ENCODE measurements at places on chromosomes 16 and 17. TPM values are rescaled to one million over a fixed set of nuclear protein-coding genes. Genes with fewer than 3 reads are reported as not detected.

- DNase-seq: no peak
- no peak overlapping the region for H3K4me3 ChIP-seq
- no peaks in the 10 kb centered on the region for H3K27me3 ChIP-seq
- H3K27ac ChIP-seq: no peak overlapping the region
These were observed 65.4 kb upstream of the GNAO1 start for GRCh38 chr16:56125922-56126321.

YPEL2 gene
- total RNA-seq: 6.6 TPM

FSCN2 gene
- total RNA-seq: 3.9 TPM

GPRC5B gene
- total RNA-seq: 45.0 TPM

DNA sequence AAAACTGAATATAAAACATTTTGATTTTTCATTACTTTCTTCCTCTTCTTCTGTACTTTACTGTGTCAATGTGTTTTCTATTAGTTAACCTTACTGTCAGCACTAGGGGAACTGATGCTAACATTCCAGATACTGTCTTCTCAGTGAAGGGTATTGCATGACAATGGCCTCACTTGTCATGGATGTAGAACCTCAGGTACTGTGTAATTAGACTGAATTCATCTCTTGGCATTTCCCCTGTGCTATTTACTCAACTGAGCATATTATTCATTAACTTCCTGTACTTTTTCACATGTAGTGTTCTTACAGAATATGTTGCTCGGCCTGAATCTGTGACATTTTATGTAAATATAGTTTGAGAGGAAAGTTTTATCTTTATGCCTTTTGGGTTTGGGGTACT is 237.0 kb downstream of the CA10 start:
- H3K27me3 ChIP-seq: no peaks in the 10 kb centered on the region
- no peak for DNase-seq
- H3K27ac ChIP-seq: no peak overlapping the region
- no peaks in the 10 kb centered on the region for H3K4me1 ChIP-seq
- H3K36me3 ChIP-seq: no peaks in the 10 kb centered on the region
- H3K4me3 ChIP-seq: no peak overlapping the region

MSLN gene
- 50.1 TPM for total RNA-seq

CPD gene
- total RNA-seq: 28.6 TPM

CYTH1 gene
- 23.9 TPM for total RNA-seq

DNA sequence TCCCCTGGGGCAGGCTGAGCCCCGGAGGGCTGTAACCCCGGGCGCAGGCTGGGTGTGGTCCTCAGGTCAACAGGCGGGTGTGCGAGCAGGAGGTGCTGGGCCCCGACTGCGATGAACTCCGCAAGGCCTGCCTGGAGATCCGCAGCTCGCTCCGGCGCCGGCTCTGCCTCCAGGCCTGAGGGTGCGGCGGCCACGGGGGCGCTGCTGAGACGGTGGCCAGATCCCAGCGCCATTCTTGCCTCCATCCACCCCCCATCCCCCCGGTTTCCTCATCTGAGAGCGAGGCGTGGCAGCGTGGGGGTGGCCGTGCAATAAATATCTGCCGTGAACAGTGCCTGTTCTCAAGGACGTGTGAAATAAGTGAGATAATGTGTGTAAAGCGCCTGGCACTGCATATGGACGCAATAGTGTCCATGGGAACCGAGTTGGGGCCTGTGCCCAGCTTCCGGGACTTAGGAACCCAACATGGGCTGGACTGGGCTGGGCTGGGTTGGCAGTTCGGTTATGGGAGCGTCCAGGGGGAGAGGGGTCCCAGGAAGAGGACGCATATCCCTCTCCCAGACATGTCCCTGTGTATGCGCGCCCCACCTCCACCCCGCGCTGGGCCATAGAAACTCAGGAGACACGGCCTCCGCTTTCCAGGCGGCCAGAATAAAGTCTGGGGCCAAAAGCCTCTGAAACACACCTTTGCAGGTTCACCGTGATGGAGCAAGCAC is 15.0 kb downstream of the ZNF213 start:
- H3K36me3 ChIP-seq: no peaks in the 10 kb centered on the region
- H3K27ac ChIP-seq: peak overlapping the region; percentile 43
- DNase-seq: peak; percentile 74
- H3K4me3 ChIP-seq: peak overlapping the region; percentile 58
- H3K4me1 ChIP-seq: peaks cover 4% of the 10 kb centered on the region

GRCh38 chr17:81150377-81151077 is 14.8 kb upstream of the PVALEF start:
- no peaks in the 10 kb centered on the region for H3K27me3 ChIP-seq
- H3K27ac ChIP-seq: no peak overlapping the region
- no peaks in the 10 kb centered on the region for H3K4me1 ChIP-seq
- no peak for DNase-seq

DNA sequence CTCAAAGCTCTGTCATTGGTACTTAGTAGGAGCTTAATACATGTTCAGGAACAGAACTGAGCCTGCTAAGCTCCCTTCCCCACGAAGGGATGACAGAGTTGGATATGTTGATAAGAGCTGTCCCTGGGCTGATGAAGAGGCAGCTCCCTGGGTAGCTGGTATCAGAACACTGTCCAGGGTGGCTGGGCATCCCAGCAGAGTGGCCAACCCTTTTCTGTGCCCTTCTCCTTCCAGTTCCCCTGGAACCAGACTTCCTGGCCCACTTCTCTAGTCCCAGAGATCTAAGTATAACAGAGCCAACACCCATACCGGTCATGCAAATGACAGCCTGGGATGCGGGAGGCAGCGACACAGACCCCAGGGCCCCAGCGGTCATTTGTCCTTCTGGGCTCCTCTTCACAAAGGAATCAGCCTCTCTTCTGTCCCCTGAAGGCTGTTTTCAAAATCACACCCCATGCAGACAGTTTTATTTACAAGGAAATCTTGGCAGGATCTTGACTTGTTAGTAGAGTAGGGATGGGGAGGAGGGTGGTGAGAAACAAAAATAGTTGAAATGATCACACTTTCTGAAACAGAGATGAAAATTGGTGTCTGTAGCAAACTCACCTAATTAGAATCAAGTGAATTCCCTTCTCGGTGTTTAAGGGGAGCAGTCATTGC is 1.4 kb upstream of the RHBDL3 start:
- DNase-seq: no peak
- no peaks in the 10 kb centered on the region for H3K27me3 ChIP-seq
- peaks cover 6% of the 10 kb centered on the region for H3K4me1 ChIP-seq
- peak overlapping the region; percentile 75 for H3K27ac ChIP-seq

PCTP gene
- total RNA-seq: 16.4 TPM

ACSM3 gene
- 146 TPM for total RNA-seq

GRCh38 chr17:74094651-74095050 is 108.8 kb upstream of the RPL38 start:
- H3K27me3 ChIP-seq: no peaks in the 10 kb centered on the region
- H3K4me1 ChIP-seq: no peaks in the 10 kb centered on the region
- no peak overlapping the region for H3K4me3 ChIP-seq
- H3K27ac ChIP-seq: no peak overlapping the region
- DNase-seq: no peak

GRCh38 chr17:66165537-66166123 is 26.3 kb downstream of the CEP112 start:
- no peak for DNase-seq
- H3K4me3 ChIP-seq: no peak overlapping the region
- no peaks in the 10 kb centered on the region for H3K27me3 ChIP-seq
- no peak overlapping the region for H3K27ac ChIP-seq
- H3K4me1 ChIP-seq: no peaks in the 10 kb centered on the region
- H3K36me3 ChIP-seq: no peaks in the 10 kb centered on the region

GRCh38 chr16:67967183-67967957 is 1.1 kb downstream of the SLC12A4 start:
- peaks cover 13% of the 10 kb centered on the region for H3K4me1 ChIP-seq
- no peaks in the 10 kb centered on the region for H3K36me3 ChIP-seq
- H3K27ac ChIP-seq: peak overlapping the region; percentile 86
- no peaks in the 10 kb centered on the region for H3K27me3 ChIP-seq
- peak overlapping the region; percentile 68 for H3K4me3 ChIP-seq

- H3K36me3 ChIP-seq: no peaks in the 10 kb centered on the region
- H3K27ac ChIP-seq: no peak overlapping the region
- DNase-seq: no peak
- no peaks in the 10 kb centered on the region for H3K27me3 ChIP-seq
These were observed 55.0 kb upstream of the FA2H start for GRCh38 chr16:74829637-74830036.

GRCh38 chr16:15509051-15509592 is 74.7 kb downstream of the BMERB1 start:
- H3K4me1 ChIP-seq: peaks cover 2% of the 10 kb centered on the region
- DNase-seq: no peak
- H3K4me3 ChIP-seq: no peak overlapping the region
- no peak overlapping the region for H3K27ac ChIP-seq

LMF1 gene
- total RNA-seq: 27.9 TPM

DNA sequence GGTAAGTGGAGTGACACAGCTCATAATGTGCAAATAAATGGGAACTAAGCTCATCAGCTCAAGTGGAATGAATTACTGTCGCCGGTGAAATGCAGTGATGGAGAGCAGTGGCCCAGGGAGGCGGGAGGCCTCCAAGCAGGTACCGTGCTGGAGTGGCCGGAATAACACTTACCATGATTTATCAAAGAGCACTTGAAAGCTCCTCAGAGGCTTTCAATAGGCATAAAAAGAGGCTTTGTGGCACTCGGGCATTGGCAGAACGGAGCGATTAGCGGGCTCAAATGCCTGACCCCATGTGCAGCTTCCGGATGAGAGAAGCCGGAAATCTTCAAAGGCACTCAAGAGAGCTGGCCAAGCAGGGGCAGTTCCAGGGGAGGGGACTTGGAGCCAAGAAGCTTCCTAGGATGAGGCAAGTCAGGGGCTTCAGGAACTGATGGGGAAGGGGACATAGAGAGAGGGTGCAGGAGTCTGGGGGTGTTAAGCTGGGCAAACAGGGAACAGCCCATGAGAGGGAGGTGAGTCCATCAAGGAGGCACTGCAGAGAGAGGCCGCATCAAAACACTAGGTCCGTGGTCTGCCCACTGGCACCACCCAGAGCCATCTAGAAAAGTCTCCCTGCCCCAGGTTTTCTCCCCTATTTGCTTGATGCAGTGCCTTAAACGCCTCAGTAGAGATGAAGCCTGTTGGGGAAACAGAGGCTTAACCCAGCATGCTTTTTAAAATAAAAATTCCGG is 144.0 kb upstream of the IRX6 start:
- no peak for DNase-seq
- no peak overlapping the region for H3K4me3 ChIP-seq
- no peaks in the 10 kb centered on the region for H3K27me3 ChIP-seq
- no peaks in the 10 kb centered on the region for H3K36me3 ChIP-seq
- H3K4me1 ChIP-seq: no peaks in the 10 kb centered on the region

KRT33A gene
- not detected for total RNA-seq

DNA sequence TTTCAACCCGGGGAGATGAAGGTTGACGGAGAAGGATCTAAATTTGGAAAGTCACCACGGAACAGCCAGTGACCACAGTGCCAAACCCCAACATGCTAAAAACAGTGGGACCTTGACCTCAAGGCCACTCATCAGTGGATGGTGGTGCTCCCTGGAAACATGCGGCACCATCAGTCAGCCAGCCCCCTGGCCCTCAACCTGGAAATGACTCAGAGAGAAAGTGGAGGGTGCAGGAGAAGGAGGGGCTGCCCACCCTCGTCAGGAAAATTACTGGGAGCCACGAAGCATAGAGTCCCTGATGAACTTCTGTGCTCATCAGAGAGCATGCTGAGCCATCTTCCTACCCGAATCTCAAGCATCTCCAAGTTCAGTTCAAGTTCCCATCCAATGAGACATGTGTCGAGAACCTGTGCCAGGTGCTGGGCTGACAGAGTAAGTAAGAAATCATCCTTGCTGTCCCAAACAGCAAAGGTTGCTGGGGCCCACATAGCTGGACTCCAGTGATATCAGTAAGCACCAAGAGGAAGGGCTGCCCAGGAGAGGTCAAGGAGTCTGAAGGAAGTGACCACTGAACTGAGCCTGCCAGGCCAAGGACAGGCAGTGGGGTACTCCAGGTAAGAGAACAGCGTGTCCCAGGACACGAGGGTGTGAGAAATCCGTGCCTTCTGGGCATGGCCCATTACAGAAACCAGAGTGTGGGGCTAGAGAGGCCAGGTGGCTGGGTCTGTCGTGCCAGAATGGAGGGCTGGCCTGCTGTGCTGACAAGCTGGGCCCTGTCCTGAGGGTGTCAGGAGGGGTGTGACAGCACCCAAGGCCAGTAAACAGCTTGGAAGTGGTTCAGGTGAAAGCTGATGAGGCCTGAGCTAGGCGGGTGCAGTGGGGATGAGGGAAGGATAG is 5.2 kb downstream of the PECAM1 start:
- no peaks in the 10 kb centered on the region for H3K27me3 ChIP-seq
- H3K27ac ChIP-seq: peak overlapping the region; percentile 88
- H3K4me1 ChIP-seq: peaks cover 18% of the 10 kb centered on the region
- no peaks in the 10 kb centered on the region for H3K36me3 ChIP-seq

DNA sequence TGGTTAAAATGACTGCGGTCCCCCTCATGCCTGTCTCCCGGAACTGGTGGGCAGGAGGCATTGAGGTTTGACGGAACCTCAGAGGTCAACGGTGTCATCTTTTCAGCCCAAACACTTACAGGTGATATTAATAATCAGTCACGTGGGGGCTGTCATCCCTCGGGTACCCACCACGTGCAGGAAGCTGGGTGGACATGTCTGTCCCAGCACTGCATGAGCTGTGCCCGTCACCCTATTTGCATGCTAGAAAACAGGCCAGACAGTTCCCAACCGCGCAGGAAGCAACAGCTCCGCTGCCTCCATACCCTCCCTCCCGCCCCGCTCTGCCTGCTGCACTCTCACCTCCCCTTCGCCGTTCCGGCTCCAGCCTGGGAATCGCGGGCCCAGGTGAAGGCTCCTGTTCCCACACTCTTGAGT is 1.4 kb downstream of the SYNGR3 start:
- DNase-seq: no peak
- H3K27me3 ChIP-seq: no peaks in the 10 kb centered on the region
- no peak overlapping the region for H3K4me3 ChIP-seq
- H3K27ac ChIP-seq: no peak overlapping the region
- H3K4me1 ChIP-seq: peaks cover 7% of the 10 kb centered on the region
- H3K36me3 ChIP-seq: no peaks in the 10 kb centered on the region

SLC2A4 gene
- 6.8 TPM for total RNA-seq

GRCh38 chr17:30922235-30923030 is 688 bp downstream of the ADAP2 start:
- no peak for DNase-seq
- no peaks in the 10 kb centered on the region for H3K36me3 ChIP-seq
- H3K4me1 ChIP-seq: peaks cover 8% of the 10 kb centered on the region
- no peak overlapping the region for H3K27ac ChIP-seq

ERN2 gene
- total RNA-seq: 0.26 TPM

GRCh38 chr17:69525920-69526841 is 111.7 kb downstream of the MAP2K6 start:
- H3K4me1 ChIP-seq: no peaks in the 10 kb centered on the region
- H3K27me3 ChIP-seq: no peaks in the 10 kb centered on the region
- H3K4me3 ChIP-seq: no peak overlapping the region
- H3K36me3 ChIP-seq: no peaks in the 10 kb centered on the region

GRCh38 chr17:29076722-29077121 is 33.8 kb downstream of the PIPOX start:
- H3K4me3 ChIP-seq: no peak overlapping the region
- no peaks in the 10 kb centered on the region for H3K4me1 ChIP-seq
- no peak for DNase-seq
- H3K27me3 ChIP-seq: no peaks in the 10 kb centered on the region
- H3K27ac ChIP-seq: no peak overlapping the region

GRCh38 chr17:78135858-78136500 is 5.4 kb downstream of the TMC8 start:
- no peaks in the 10 kb centered on the region for H3K4me1 ChIP-seq
- H3K36me3 ChIP-seq: no peaks in the 10 kb centered on the region
- no peak for DNase-seq
- H3K4me3 ChIP-seq: no peak overlapping the region
- H3K27ac ChIP-seq: no peak overlapping the region

All from ovary (tissue), 10 donors.